Aorta (tissue), 5 donors: ENCODE measurements at places on chromosomes 2 and 18. TPM values are rescaled to one million over a fixed set of nuclear protein-coding genes. Genes with fewer than 3 reads are reported as not detected.

GRCh38 chr2:226802573-226802972, 3.0 kb upstream of the IRS1 start:
- no peak for DNase-seq

- no peak for DNase-seq
Observed at GRCh38 chr18:2547477-2548087, 23.7 kb downstream of the METTL4 start.

DNA sequence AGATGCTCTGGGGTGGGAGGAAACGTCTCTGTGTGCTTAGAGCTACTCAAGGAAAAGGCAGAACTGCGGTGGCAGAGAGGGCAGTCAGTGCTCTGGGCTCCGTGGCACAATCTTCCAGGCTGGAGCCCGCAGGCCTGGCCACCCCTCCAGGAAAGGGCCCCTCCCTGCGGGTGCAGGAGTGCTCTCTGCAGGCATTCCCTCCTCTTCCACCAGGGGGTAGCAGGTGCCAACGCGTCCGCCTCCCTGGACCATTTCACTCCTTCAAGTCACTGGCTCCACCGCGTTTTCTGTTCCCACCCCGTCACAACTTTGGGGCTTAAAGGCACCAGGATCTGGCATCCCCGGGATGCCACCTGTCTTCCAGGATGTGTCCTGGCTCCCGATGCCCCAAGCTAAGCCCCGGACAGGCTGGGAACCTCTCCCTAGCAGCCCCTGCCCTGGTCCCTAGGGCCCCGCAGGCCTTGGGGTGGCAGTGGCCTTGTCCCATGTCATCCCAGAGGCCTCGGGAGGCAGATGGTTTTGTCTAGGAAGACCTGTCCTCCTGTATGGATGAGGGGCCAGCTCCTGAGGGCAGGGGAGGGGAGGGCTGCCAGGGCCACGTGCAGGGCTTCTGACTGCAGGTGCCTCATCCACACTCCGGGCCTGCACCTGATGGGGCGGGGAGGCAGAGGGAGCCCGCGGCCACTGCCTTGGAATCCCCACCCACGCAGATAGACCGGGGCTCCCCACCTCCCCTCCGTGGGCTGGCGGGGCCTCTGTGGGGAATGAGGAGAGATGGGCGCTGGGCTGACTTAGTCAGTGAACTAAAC, 26.4 kb downstream of the KCNIP3 start:
- no peak for DNase-seq

- no peak for DNase-seq
Observed at GRCh38 chr2:224202281-224202865, 163.3 kb upstream of the SERPINE2 start.

- no peak for DNase-seq
Observed at GRCh38 chr2:109059474-109060165, 69.4 kb upstream of the SH3RF3 start.

DNA sequence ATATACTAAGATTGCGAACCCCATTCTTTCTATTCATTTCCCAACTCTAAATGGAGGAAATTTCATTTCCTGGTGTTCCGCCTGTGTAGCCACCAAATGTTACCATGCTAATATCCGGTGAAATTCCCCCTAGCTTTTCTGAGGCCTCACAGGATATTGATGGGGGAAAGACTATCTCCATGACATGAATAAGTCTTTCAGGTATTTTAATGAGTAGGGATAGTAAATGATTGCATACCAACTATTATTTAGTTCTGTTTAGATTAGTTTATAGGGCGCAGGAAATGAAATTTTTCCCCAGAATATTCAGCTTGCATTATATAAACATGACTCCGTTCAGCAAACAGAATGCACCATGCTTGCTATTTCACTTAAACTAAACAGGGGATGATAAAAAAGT, 55.4 kb downstream of the COL5A2 start:
- DNase-seq: no peak

GRCh38 chr2:17615147-17615546, 74.7 kb downstream of the VSNL1 start:
- DNase-seq: no peak

DNA sequence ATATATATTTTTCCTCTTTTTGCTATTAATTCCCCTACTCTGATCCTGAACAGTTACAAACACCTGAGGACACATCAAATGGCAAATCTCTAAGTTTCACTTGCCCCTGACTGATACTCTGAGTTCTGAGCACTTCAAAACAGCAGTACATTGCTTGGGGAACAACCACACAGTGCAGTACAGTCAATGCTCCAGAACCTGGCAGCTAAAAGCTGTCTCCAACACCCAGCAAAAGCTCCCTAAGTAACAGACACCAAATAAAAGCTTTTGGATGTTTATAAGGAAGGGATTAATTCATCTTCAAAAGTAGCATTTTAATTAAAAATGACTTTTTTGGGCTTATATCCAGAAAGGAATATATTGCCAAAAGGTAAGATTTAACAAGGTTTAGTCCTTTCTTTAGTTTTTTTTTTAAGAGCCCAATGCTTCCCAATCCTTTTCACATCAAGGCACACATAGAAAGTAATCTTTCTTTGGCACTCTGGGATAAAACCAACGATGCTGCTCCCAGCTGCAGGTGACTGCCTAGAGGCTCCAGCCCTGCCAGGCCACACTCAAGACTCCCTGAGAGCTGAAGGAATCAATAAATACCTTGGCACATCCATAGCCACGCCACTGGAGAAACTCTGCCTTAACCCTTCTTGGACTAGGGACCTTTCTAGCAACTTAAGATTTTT, 164.9 kb upstream of the ZFP36L2 start:
- DNase-seq: no peak

GRCh38 chr2:154394600-154394999, 303.9 kb upstream of the KCNJ3 start:
- no peak for DNase-seq

GRCh38 chr2:138632066-138632620, 130.6 kb downstream of the SPOPL start:
- no peak for DNase-seq

DTNA gene
- total RNA-seq: 47.6 TPM
